Psoas muscle (tissue), 8 donors: ENCODE measurements at places on chromosomes 2 and 18. TPM values are rescaled to one million over a fixed set of nuclear protein-coding genes. Genes with fewer than 3 reads are reported as not detected.

The STK39 gene
- polyA plus RNA-seq: 2.9 TPM

The MYCN gene
- polyA plus RNA-seq: 0.21 TPM

The EPB41L3 gene
- polyA plus RNA-seq: 2.8 TPM

The METTL21A gene
- polyA plus RNA-seq: 17.9 TPM

The FER1L5 gene
- not detected for polyA plus RNA-seq

The CFAP221 gene
- not detected for polyA plus RNA-seq

The ALLC gene
- polyA plus RNA-seq: not detected

The CCDC148 gene
- not detected for polyA plus RNA-seq

The L3MBTL4 gene
- polyA plus RNA-seq: 0.22 TPM

The CAPN13 gene
- 0.06 TPM for polyA plus RNA-seq

The C18orf54 gene
- 0.11 TPM for polyA plus RNA-seq
